Sigmoid colon (tissue), 7 donors: ENCODE measurements at places on chromosomes 16 and 17. TPM values are rescaled to one million over a fixed set of nuclear protein-coding genes. Genes with fewer than 3 reads are reported as not detected.

- no peak for DNase-seq
- no peak overlapping the region for H3K27ac ChIP-seq
- H3K4me3 ChIP-seq = no peak overlapping the region
- H3K4me1 ChIP-seq = no peaks in the 10 kb centered on the region
- H3K36me3 ChIP-seq = no peaks in the 10 kb centered on the region
- no peaks in the 10 kb centered on the region for H3K27me3 ChIP-seq
Measured at GRCh38 chr17:61335845-61336655, 63.6 kb upstream of the TBX2 start.

GRCh38 chr16:13839577-13839976 is 80.4 kb upstream of the ERCC4 start:
- no peak overlapping the region for H3K27ac ChIP-seq
- no peak for DNase-seq
- H3K4me3 ChIP-seq = no peak overlapping the region
- no peaks in the 10 kb centered on the region for H3K4me1 ChIP-seq

DNA sequence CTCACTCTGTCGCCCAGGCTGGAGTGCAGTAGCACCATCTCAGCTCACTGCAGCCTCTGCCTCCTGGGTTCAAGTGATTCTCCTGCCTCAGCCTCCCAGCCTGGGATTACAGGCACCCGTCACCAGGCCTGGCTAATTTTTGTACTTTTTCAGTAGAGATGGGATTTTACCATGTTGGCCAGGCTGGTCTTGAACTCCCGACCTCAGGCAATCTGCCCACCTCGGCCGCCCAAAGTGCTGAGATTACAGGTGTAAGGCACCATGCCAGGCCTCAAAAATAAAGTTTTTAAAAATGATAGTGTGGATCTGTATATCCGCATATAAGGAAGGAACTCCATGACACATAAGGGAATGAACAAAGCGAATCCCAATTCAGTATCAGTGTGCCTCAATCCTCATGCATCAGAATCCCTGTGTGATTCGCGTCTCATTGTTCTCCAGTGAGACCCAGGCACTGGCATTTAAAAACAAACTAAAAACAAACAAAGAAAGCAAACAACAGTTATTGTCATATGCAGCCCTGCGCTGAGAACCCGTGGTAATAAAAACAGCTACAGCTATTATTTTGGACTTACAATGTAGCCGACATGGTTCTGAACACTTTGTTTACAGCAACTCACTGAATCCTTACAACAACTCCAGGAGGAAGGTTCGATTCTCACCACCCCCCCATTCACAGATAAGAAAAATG is 54.1 kb upstream of the CREBBP start:
- H3K4me1 ChIP-seq = no peaks in the 10 kb centered on the region
- H3K4me3 ChIP-seq = no peak overlapping the region
- DNase-seq = peak; percentile 44

GRCh38 chr16:85969159-85969558 is 70.2 kb downstream of the IRF8 start:
- no peaks in the 10 kb centered on the region for H3K27me3 ChIP-seq
- no peaks in the 10 kb centered on the region for H3K36me3 ChIP-seq
- DNase-seq = no peak
- H3K4me1 ChIP-seq = peaks cover 6% of the 10 kb centered on the region

- H3K27me3 ChIP-seq = no peaks in the 10 kb centered on the region
- H3K4me3 ChIP-seq = no peak overlapping the region
- no peaks in the 10 kb centered on the region for H3K4me1 ChIP-seq
- DNase-seq = no peak
Measured at GRCh38 chr16:51317575-51317974, 166.5 kb upstream of the SALL1 start.

GRCh38 chr16:85446951-85447692 is 166.0 kb upstream of the GSE1 start:
- peak overlapping the region; percentile 75 for H3K27ac ChIP-seq
- H3K36me3 ChIP-seq = no peaks in the 10 kb centered on the region
- H3K27me3 ChIP-seq = no peaks in the 10 kb centered on the region
- no peak for DNase-seq

GRCh38 chr16:24822974-24823373 is 22.8 kb upstream of the SLC5A11 start:
- H3K27me3 ChIP-seq = no peaks in the 10 kb centered on the region
- peaks cover 50% of the 10 kb centered on the region for H3K36me3 ChIP-seq
- H3K27ac ChIP-seq = no peak overlapping the region

DNA sequence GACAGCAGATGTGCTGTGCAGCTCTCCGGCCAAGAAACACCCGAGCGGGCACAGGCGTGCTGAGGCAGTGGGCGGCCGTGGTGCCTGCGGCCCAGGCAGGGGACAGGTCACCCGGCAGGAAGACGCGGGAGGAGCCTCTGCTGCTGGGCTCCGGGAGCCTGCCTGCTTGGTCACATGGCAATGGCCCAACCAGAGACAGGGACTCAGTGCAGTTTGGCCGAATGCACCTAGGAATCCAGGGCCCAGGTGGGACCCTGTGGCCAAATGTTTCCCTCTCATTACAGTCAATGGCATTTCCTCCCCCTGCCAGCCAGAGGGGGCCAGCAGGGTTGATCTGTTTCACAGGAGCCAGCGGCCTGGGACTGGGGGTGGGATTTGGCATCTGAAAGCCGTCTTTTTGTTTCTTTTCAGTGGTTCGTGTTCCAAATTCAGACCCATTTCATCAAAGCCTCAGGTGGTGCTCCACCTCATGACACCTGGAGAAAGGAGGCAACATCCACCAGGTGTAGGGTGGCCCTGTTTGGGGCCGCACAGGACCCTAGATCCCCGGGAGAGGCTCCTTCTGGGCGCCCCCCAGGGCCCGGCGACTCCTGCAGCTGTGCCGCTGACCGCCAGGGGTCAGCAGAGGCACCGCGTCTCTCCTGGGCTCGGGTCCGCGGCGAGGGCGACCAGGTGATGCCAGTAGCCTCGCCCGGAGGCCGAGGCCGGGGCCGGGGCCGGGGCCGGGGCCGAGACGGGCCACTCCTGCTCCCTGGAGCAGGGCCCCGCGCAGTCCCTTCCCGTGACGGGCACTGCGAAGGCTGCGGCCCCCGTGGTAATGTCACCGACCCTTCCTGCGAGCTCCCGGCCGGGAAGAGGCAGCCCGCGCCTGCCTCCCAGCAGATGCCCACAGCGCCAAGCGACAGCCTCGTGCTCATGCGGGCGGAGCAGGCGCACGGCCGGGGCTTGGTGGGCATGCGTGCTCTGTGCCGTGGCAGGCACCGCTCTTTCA is 118.5 kb downstream of the C16orf78 start:
- DNase-seq = peak; percentile 77
- H3K27ac ChIP-seq = no peak overlapping the region
- H3K4me3 ChIP-seq = no peak overlapping the region
- H3K27me3 ChIP-seq = no peaks in the 10 kb centered on the region

GRCh38 chr16:26688105-26688504 is 378.6 kb upstream of the C16orf82 start:
- no peak overlapping the region for H3K4me3 ChIP-seq
- H3K4me1 ChIP-seq = no peaks in the 10 kb centered on the region
- no peak for DNase-seq
- no peaks in the 10 kb centered on the region for H3K36me3 ChIP-seq
- no peaks in the 10 kb centered on the region for H3K27me3 ChIP-seq

- no peaks in the 10 kb centered on the region for H3K4me1 ChIP-seq
- DNase-seq = no peak
- no peaks in the 10 kb centered on the region for H3K27me3 ChIP-seq
- no peak overlapping the region for H3K4me3 ChIP-seq
- H3K36me3 ChIP-seq = no peaks in the 10 kb centered on the region
- no peak overlapping the region for H3K27ac ChIP-seq
Measured at GRCh38 chr16:48905632-48906505, 295.9 kb upstream of the N4BP1 start.

- no peaks in the 10 kb centered on the region for H3K4me1 ChIP-seq
- DNase-seq = no peak
- no peak overlapping the region for H3K27ac ChIP-seq
- H3K27me3 ChIP-seq = no peaks in the 10 kb centered on the region
- H3K36me3 ChIP-seq = no peaks in the 10 kb centered on the region
- H3K4me3 ChIP-seq = no peak overlapping the region
Measured at GRCh38 chr16:56861092-56861610, 3.9 kb upstream of the SLC12A3 start.

DNA sequence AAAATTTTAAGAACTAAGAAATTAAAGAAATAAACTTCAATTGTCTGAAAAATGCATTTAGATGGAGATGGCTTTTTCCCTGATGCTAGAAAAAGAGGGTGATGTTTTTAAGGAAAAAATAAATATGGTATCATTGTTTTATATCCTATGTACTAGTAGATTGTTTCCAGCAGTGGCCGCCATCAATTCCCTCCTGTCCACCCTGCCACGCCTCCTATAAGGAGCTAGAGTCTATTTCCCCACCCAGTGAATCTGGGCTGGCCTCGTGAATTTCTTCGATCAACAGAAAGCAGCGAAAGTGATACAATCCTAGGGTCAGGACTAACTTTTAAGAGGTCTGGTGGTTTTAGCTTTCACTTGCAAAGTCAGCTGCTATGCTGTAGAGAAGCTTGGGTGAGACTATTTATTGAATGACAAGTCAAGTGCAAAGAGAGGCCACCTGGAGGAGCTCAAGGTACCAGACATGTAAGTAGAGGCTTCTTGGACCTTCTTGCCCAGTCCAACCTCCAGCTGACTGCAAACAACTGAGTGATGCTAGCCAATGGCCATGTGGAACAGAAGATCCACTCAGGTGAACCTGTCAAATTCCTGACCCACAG is 80.9 kb upstream of the MTMR4 start:
- H3K4me3 ChIP-seq = no peak overlapping the region
- DNase-seq = peak; percentile 28
- no peaks in the 10 kb centered on the region for H3K36me3 ChIP-seq
- H3K27ac ChIP-seq = no peak overlapping the region
- no peaks in the 10 kb centered on the region for H3K4me1 ChIP-seq

DNA sequence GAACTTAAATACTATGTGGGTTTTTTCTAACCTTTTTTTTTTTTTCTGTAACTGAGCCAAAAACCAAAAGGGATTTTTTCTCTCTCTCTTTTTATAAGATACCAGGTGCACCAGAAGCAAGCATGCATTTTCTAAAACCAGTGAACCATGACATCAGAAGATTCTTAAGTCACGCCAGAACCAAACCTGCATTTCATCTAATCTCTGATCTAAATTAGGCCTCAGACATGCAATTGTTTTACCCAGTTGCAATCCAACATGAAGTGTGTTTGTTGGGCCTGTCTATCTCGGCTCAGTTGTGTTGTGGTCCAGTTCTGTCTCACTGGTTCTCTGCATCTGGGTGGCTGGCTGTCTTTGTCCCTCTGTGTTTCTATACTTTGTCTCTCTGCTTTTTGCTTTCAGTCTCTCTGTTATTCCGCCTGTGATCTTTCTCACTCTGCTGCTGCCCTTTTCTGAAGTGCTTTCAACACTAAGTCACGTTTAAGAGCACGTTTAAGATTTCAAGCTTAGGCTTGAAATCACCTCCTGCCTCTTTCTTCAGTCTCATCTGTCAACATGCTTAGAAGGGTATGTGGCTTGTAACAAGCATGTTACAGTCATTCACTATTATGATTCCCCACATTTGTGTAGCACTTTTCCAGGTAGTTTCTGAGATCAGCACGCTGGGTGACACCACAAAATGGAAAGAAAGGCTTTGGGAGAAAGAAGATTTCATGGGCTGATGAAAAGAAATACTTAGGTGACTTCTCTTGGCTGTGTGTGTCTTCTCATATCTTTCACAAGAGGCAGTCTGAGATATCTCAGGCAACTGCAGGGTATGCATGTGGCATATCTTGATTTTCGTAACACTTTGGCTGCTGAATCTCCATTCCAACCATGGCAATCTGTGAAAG is 488.9 kb downstream of the SHISA9 start:
- H3K36me3 ChIP-seq = no peaks in the 10 kb centered on the region
- H3K27me3 ChIP-seq = no peaks in the 10 kb centered on the region
- H3K27ac ChIP-seq = no peak overlapping the region
- DNase-seq = no peak
- no peak overlapping the region for H3K4me3 ChIP-seq

DNA sequence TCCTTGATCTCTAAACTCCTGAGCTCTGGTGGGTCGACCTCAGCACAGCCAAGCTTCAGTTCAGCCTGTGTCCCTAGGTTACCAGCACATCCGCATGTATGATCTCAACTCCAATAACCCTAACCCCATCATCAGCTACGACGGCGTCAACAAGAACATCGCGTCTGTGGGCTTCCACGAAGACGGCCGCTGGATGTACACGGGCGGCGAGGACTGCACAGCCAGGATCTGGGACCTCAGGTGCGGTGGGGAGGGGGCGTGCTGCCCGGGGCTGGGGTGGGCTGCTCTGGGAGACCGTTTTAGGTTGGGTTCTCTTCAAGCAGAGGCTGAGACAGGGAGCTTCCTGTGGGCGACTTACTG is 1.1 kb downstream of the MLST8 start:
- peaks cover 29% of the 10 kb centered on the region for H3K36me3 ChIP-seq
- H3K27ac ChIP-seq = peak overlapping the region; percentile 100
- no peak overlapping the region for H3K4me3 ChIP-seq
- DNase-seq = no peak
- no peaks in the 10 kb centered on the region for H3K27me3 ChIP-seq
- H3K4me1 ChIP-seq = peaks cover 20% of the 10 kb centered on the region

DNA sequence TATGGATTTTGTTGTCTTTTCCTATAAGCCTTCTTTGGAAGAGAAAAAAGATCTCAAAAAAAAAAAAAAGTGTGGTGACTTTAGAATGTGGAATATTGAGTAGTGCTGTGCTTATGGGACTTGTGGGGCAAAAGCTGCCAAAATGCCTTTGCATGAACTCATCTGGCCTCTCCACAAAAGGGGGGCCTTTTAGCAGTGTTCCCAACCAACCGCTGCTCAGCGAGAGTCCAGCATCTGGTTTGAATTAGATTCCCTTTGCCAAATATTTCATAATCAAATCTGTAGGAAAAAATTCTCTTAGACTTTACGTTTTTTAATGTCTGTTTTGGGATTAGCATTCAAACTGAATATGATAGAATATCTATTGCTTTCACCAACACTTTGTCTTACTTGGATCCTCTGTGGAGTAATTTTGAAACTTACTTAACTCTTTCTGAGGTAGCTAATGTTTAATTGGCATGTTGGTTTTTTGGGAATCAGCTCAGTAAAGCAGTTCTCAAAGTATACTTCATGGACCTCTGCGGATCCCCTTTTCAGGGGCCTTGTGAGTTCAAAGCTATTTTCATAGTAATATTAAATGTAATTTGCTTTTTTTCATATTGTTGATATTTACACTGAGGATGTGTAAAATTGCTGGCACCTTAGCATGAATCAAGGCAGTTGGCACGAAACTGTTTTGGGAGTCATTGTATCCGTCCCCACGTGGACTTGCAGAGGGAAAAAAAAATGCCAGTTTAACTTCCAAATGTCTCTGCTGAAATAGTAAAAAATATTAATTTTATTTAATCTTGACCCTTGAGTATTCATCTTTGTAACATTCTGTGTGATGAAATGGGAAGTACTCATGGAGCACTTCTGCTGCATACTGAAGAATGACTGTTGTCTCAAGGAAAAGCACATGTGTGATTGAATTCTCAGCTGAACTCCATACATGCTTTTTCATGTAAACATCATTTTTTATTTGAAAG is 34.7 kb upstream of the VPS4A start:
- H3K36me3 ChIP-seq = no peaks in the 10 kb centered on the region
- peaks cover 29% of the 10 kb centered on the region for H3K4me1 ChIP-seq
- peak overlapping the region; percentile 54 for H3K27ac ChIP-seq

Gene ATXN7L3
- total RNA-seq = 33.5 TPM

Gene CES5A
- not detected for total RNA-seq

Gene NPIPA7
- total RNA-seq = 2.6 TPM

Gene FBXO39
- not detected for total RNA-seq

Gene TBC1D28
- not detected for total RNA-seq

Gene IGSF6
- total RNA-seq = 1.8 TPM
